AG10803 (cell line): ENCODE measurements at places on chromosomes 16 and 17.
A peak's percentile ranks its signal among the peaks of the same experiment; 100 is the strongest.

- no peak for DNase-seq
Observed at GRCh38 chr16:3155972-3156371, 21.1 kb downstream of the ZNF213 start.

GRCh38 chr17:34725725-34726124 is 146.3 kb downstream of the TMEM132E start:
- DNase-seq: no peak

DNA sequence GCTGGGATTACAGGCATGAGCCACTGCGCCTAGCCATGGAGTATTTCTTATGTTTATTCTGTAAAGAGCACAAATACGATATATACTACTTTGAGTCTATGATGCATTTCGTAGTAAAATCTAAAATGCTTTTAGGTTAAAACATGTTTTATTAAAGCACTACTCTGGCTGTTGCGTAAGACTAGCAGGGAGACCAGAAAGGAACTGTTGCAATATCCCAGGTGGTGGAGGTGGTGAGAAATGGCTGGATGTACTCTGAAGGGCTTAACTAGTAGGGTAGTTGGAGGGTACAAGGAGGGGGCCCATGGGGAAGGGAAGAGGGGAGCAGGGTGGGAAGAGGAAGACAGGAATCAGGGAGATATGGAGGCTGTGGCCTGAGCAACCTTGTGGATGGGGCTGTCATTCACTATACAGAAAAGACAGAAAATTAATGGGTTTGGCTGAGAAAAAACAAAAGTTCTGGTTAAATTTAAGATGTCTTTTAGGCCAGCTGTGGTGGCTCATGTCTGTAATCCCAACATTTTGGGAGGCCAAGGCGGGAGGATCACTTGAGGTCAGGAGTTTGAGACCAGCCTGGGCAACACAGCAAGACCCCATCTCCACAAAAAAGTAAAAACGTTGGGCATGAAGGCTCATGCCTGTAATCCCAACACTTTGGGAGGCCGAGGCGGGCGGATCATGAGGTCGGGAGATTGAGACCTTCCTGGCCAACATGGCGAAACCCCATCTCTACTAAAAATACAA is 35.8 kb downstream of the ST3GAL2 start:
- DNase-seq: peak; percentile 38

GRCh38 chr17:45920083-45920482 is 25.7 kb downstream of the MAPT start:
- DNase-seq: no peak

DNA sequence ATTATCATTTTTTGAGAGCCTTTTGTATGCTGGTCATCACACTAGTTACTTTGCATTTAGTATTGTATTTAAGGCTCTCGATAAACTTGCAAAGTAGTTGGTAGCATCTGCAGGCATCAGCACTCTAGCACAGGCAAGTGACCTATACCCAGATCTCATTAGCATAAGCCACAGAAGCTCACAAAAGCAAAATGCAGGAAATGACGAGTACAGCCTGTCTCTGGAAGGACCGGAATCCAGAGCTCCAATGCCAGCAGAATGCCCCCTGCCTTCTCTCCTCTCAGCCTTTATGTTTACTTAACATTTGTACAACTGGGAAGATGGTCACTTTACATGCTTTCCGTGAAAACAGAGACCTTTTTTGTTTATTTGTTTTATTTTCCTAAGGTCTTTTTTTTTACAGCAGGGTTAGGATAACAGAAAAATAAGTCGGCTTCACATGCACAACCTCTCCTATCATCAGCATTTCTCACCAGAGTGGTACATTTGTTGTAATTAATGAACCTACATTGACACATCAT is 45.4 kb upstream of the MYOCD start:
- DNase-seq: no peak

GRCh38 chr17:11252146-11252545 is 11.1 kb downstream of the SHISA6 start:
- no peak for DNase-seq

GRCh38 chr17:45951403-45951802 is 47.6 kb upstream of the STH start:
- no peak for DNase-seq

GRCh38 chr17:74404218-74404617 is 27.7 kb upstream of the GPRC5C start:
- no peak for DNase-seq

DNA sequence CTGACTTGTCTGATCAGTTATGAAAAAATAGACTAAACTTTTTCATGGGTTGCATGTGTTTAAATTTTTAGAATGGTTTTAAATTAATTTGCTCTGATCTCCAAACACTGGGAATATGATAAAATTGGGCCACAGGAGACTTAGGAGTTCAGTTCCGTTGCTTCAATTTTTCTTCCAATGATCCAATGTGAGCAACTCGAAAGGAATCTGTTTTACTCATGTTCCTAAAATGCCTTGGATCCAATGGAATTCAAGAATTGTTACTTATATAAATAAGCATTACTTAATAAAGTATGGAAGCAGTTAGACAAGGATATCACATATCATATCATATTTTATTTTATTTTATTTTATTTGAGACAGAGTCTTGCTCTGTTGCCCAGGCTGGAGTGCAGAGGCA is 56.0 kb upstream of the NACA2 start:
- peak; percentile 70 for DNase-seq

- peak; percentile 60 for DNase-seq
Observed at GRCh38 chr17:57422574-57423164, 166.3 kb downstream of the MSI2 start.
